Amniotic stem cell (primary cell): ENCODE measurements at places on chromosomes 4 and X.

- no peak for DNase-seq
Observed at GRCh38 chr4:1767770-1768366, 25.2 kb upstream of the FGFR3 start.

- no peak for DNase-seq
Observed at GRCh38 chr4:183057255-183057654, 41.8 kb upstream of the WWC2 start.

- DNase-seq, result no peak
Observed at GRCh38 chr4:55475394-55476243, 71.1 kb downstream of the CLOCK start.

DNA sequence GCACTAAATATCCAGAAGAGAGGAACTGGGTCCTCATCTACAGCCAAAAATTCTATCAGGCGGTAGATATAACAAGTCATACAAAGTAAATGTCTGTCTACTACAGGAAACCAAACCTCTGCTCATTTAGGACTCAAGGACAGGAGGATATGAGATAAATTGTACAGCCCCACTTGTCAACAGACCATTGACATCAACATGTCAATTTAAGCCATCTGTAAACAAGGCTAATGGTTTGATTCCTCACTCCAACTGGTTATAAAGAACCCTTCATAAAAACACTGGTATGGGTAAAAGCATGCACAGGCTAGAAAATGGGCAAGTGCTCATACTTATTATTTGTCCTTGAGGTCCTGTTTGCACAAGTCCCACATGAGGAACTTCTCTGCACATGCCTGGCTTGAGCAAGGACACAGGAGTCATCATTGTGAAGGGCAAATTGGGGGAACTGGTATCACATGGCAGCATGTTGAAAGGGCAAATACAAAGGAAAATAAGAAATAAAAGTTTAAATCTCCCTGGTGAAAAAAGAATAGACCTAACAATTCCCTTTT lies 13.2 kb downstream of the RTL8B start:
- DNase-seq, result no peak

DNA sequence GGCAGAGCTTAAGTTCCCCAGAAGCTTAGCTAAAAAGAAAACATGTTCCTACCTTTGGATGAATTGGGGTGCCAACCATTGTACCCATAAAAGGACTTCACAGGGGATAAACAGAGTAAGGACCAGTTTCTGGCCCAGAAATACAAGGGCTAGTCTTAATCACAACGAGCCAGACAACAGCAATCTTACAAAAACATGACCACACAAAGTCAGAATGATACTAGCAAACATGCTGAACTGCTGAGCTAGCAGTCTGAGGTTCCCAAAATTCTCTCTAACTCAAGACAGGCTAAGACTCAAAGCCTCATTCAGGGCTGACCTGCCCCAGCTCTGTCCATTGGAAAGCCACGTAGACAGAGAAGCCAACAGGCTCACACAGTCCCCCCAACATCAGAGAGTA lies 40.3 kb downstream of the ATP11C start:
- DNase-seq, result no peak

DNA sequence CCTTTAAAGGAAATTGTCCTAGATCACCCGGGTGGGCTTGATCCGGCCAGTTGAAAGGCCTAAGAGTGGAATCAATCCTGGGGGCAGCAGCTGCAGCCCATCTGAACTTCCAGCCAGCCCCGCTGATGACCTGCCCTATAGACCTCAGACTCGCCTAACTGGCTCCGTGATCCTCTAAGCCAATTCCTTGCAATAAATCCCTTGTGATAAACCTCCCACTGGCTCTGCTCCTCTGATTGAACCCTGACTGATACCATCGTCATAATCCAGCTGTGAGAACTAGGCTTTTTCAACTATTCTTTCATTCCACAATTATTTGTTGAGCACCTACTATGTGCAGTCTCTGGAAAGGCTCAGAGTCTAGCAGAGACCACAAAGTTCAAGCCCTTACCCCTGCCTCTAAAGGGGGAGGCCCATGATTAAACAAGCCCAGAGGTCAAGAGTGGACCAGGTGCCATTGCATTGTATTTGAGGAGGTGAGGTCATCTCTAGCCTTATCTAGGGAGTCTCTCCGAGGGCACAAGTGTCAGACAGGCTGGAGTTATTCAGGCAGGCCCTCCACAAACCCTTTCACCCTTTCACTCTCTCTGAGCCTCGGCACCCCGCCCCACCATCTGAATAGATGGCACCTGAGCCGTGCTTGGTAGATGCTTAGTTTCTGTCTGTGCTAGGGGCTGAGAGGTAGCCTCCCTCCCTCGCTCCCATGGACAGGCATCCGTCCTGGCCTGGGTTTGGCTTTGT lies 20.5 kb upstream of the GPR78 start:
- no peak for DNase-seq

DNA sequence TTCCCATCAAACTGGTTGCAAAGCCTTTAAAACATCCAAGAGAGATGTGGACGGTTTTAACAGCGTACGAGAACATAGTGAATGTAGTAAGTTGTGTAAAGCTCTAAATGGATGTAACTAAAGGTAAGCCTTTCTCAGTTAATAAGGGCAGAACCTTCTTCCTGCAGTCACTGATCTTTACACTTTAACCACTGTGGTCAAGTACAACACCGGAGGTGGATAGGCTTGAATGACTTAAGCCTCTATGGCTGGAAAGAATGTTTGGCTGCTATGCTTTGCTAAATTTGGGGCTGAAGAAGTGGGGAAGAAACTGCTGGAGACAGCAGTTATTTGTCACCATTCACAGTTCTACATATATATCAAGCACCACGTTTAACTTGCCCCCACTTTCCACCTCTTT lies 285.1 kb upstream of the FMR1 start:
- DNase-seq, result no peak

- DNase-seq, result no peak
Observed at GRCh38 chr4:154435895-154436294, 55.7 kb downstream of the DCHS2 start.

- no peak for DNase-seq
Observed at GRCh38 chrX:12892716-12893115, 13.7 kb upstream of the TLR8 start.

GRCh38 chrX:133045986-133046385 lies 50.9 kb downstream of the USP26 start:
- DNase-seq, result peak; percentile 14

DNA sequence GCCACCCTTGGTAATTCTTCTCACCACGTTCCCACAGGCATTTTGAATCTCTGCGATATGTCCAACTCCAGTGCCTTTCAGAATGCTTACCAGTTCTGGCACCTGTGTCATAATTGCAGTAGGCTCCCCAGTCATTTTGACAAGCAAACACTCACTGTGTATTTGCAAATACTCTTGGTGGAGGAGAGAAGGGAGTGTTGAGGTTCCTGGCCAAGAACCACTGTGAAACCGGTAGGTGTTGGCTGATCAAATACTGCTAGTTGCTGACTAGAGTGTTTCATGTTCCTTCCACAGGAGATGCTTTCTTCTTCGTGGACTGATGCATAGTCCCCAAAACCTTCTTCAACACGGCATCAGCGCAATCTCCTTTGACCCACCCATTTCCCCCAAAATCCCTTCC lies 16.0 kb upstream of the NLGN4X start:
- DNase-seq, result no peak

GRCh38 chr4:4694296-4694772 lies 152.5 kb upstream of the STX18 start:
- no peak for DNase-seq

GRCh38 chr4:173194157-173194556 lies 25.5 kb downstream of the GALNT7 start:
- DNase-seq, result no peak

- DNase-seq, result no peak
Observed at GRCh38 chr4:153146031-153146430, 58.2 kb upstream of the TRIM2 start.

- no peak for DNase-seq
Observed at GRCh38 chrX:106170318-106170717, 2.2 kb downstream of the PWWP3B start.

- no peak for DNase-seq
Observed at GRCh38 chr4:1291996-1292702, 2.5 kb downstream of the MAEA start.

- DNase-seq, result no peak
Observed at GRCh38 chrX:119290476-119290875, 54.4 kb downstream of the PGRMC1 start.

- no peak for DNase-seq
Observed at GRCh38 chr4:93355411-93355810, 473.1 kb upstream of the ATOH1 start.

GRCh38 chr4:183326853-183327252 lies 4.6 kb upstream of the CLDN24 start:
- DNase-seq, result no peak

GRCh38 chr4:16136827-16137226 lies 53.0 kb upstream of the PROM1 start:
- no peak for DNase-seq

GRCh38 chr4:76381986-76382385 lies 39.0 kb downstream of the CCDC158 start:
- no peak for DNase-seq

- DNase-seq, result no peak
Observed at GRCh38 chr4:26296514-26296913, 24.3 kb upstream of the RBPJ start.

GRCh38 chr4:183366206-183366835 lies 44.1 kb upstream of the CLDN24 start:
- DNase-seq, result no peak

DNA sequence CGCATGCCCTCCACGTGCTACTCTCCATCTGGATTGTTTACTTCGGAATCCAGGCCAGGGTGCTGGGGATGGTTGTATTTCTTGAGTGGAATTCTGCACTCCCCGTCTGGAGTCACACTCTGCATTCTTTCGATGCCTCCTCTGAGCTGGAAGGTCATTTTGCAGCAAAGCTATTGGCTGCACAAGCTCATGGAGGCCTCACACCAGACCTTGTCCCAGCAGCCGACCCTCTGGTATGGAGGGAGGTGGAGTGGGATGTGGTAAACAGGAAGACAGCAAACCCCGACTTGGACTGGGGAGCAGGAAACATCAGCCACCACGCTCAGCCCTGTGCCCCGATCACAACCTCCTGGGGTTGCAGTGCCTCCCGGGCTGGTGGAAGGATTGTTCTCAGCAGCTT lies 225.3 kb upstream of the LNX1 start:
- no peak for DNase-seq

DNA sequence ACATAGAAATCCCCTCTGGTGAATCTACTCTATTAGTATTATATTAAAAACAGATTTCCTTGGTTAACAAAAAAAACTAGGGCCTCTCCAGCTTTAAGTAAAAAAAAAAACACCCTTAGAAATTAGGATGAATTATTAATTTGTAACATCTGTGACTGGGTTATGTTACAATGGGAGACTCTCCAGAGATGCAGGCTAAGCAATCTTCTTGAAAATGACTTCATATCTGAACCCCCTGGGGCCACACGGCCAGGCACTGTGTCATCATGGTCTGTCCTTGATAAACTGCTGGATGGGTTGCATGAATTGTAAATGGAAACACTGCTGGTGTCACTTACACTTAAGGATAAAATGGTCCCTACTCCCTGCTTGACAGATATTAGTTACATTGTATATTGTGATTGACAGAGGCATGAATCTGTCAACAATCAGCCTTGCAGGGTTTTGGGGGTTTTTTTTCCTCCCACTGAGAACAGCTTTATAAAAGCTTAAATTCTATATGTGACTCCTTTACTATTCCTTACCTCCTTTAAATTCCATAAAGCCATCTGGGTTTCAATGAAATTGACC lies 49.1 kb downstream of the PRKG2 start:
- DNase-seq, result no peak

DNA sequence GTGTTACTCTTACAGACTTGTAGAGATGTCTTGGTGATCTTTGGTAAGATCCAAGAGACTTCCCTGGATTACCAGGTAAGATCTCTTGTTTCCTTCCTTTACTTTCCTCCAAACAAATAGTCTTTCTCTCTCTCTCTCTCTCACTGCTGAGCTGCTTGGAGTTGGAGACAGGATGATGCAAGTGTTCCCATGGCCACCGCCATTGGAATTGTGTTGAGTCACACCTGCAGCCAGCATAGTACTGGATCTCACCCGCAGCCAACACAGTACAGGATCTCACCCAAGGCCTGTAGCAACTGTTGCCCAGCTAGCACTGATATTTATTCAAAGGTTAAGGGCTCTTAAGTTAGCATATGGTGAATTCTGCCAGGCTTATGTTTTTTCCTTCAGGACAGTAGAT lies 1080.9 kb downstream of the FAT4 start:
- DNase-seq, result no peak

GRCh38 chr4:69051576-69051943 lies 44.7 kb upstream of the UGT2B7 start:
- DNase-seq, result no peak

- no peak for DNase-seq
Observed at GRCh38 chr4:105594099-105595010, 41.9 kb downstream of the ARHGEF38 start.

DNA sequence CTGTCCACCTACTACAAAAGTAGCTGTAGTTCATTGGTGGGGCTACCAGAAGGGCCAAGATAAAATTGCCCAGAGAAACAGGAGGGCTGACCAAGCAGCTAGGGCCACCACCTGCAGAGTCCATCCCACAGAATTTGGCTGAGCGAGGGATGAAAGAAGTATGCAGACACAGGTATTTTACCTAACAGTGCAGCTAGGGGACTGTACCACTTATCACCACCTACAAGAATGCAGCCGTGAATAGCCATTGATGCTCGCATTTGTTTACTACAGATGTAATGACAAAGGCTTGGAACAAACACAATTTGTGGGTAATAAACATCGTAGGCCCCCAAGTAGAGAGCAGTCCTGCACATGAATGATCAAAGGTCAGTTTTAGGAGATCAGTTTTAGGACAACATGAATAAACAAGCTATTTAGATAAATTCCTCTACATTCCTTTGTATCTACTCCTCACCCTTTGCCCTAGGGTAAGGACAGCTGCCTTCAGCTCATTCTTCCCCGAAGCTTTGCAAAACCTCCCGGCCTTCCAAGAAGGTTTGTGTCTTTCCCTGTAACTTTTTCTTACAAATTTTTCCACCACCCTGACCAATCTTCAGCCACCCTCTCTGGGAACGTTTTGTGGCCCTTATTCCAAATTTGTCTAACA lies 49.5 kb downstream of the ZNF718 start:
- DNase-seq, result no peak

GRCh38 chrX:112071132-112071531 lies 11.4 kb downstream of the TRPC5 start:
- no peak for DNase-seq

GRCh38 chr4:94507281-94507680 lies 55.5 kb downstream of the PDLIM5 start:
- DNase-seq, result no peak
